AG20443 (cell line): ENCODE measurements at places on chromosomes 2 and 18.

- peak; percentile 63 for DNase-seq
Observed at GRCh38 chr18:54444319-54444914, 86.7 kb downstream of the C18orf54 start.

DNA sequence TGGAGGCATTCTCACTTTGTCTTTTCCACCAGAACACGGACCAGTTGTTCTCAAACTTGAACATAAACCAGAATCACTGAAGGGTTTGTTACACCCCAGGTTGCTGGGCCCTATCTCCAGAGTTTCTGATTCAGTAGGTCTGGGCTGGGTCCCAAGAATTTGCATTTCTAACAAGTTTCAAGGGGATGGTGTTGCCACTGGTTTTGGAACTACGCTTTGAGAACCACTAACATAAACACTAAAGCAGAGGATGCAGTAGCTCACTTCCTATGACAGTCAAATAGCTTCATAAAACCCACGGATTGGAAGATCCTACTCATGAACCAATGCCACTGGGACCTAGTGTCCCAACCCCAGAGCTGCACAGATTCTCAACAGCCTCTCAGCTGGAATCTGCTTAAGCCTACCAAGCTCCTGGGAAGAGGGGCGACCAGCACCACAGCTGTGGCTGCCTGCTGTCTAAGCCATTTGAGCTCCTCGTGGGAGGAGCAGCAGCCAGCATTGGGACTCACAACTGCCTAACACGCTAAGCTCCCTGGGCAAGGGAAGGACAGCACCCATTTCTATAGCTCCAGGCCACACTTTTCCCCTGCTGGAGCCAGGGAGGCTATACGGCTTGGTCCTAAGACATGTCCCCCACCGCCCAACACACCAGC lies 62.5 kb downstream of the C1D start:
- no peak for DNase-seq

GRCh38 chr18:51907687-51908597 lies 432.1 kb upstream of the DCC start:
- no peak for DNase-seq

- DNase-seq, result no peak
Observed at GRCh38 chr2:37872192-37872750, 52.8 kb upstream of the RMDN2 start.

GRCh38 chr2:232412986-232413385 lies 6.3 kb downstream of the ALPG start:
- no peak for DNase-seq
